Posterior cingulate gyrus (tissue), 11 donors: ENCODE measurements at places on chromosomes 1 and 21.

- no peak for DNase-seq
Observed at GRCh38 chr21:31233711-31234110, 110.3 kb downstream of the TIAM1 start.

GRCh38 chr1:197806718-197807117 is 31.4 kb upstream of the DENND1B start:
- DNase-seq, result no peak

DNA sequence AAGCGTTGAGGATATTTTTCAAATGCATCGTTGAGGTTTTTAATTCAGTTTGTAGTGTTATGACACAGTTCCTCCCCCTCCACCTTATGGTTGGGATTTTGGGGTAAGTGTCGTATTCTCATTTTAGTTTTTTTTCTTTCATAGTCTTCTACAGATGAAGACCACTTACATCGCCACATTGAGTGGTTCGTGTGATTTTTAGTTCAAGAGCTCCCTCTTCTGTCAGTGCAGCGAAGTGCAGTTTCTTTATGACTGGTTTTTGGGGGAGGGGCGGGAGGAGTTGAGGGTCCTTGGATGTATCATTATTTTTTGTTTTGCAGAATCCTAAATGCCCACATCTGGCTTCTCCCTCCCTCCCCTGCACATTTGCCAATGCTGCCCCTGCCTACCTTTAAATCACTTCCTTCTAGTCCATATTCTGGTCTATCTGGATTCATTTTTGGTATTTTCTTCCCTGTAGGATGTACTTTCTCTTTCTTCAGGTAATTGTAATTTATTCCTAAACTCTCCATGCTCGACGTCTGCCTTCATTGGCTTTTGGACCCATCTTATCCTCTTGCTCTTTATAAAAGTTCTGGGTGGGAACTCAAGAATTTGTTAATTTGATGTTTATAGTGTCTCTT is 433.1 kb downstream of the CAMTA1 start:
- DNase-seq, result no peak

- DNase-seq, result no peak
Observed at GRCh38 chr1:202018468-202019234, 8.3 kb downstream of the ELF3 start.

DNA sequence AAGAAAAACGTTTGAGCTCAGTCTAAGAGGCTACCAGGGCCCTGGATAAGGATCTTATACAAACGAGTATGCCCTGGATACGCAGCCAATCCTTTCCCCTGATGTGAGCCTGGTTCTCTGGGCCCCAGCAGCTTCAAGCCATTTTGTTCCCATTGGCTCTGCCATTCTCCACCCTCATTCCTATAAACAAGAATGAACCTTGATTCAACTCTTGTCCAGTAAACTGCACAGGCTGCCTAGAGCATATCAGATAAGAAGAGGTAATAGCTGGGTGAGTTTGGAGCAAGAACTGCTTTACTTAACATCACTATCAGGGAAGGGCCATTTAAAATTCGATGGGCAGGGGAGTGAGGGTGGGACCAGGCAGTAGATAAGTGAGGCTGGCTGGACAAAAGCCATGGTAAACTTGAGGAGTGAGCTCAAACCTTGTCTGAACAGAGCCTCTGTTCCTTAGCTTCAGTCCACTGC is 11.3 kb downstream of the BTG2 start:
- DNase-seq, result no peak

DNA sequence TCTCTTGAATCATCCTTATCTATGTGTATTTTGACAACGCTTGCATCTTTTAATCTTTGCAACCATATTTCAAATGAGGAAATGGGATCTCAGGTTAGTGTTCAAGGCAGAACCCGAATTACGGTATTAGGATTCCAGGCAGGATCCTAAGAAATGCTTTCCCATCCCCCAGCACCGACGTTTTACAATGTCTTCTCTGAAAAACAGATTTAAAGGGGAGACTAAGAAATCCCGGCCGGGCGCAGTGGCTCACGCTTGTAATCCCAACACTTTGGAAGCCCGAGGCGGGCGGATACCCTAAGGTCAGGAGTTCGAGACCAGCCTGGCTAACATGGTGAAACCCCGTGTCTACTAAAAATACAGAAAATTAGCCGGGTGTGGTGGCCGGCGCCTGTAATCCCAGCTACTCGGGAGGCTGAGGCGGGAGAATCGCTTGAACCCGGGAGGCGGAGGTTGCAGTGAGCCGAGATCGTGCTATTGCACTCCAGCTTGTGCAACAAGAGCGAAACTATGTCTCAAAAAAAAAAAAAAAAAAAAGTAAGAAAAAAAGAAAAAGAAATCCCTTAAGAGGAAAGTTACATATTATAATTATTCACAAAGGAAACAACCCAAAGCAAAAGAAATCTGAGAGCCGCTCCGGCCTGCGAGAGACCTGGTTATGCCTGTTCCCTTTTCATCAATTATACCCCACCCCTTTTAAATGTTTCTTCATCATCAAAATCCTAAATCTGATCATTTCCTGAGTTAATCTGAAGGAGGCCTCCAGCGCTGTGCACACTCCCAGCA is 801 bp upstream of the GORAB start:
- DNase-seq, result no peak

DNA sequence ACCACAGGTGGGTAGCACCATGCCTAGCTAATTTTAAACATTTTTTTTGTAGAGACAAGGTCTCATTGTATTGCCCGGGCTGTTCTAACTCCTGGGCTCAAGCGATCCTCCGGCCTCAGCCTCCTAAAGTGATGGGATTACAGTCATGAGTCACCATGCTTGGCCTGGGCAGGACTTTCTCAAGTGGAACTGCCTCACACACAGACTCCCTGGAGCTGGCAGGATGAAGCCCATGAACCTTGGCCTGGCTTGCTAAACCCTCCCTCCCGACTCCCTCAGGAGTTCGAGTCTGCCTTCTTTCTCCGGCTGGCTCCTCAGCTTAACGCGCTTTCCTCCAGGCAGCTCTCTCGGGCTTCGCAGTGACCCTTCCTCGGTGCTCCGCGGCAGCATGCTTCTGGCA is 7.7 kb upstream of the ECE1 start:
- no peak for DNase-seq
